ENCODE measurements at places on chromosomes 2 and 18. TPM values are rescaled to one million over a fixed set of nuclear protein-coding genes. Genes with fewer than 3 reads are reported as not detected.

OTOF gene
- not detected for total RNA-seq

SLC8A1 gene
- total RNA-seq, result 1,122 TPM

INO80C gene
- 24.9 TPM for total RNA-seq

- DNase-seq, result no peak
Observed at GRCh38 chr2:71422786-71423185, 30.6 kb upstream of the DYSF start.

GRCh38 chr18:20988726-20989125, 122.9 kb downstream of the ROCK1 start:
- no peak for DNase-seq

DNA sequence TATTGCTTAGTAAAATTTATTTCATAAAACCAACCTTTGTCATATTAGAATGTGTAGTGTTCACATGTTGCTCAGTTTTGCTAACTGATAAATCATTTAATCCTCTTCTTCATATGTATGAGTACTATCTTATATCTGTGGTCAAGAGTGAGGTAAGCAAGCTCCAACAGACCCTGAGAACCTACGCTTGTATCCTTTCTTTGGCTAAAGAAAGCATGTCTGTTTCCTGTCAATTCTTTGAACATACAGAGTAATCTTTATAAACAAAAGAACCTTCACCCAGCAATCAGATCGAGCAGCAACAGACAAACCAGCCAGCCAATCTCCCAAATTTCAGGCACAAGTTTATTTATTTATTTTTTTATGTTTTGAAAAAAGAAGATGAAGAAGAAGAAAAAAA, 6.4 kb downstream of the ADCYAP1 start:
- DNase-seq, result no peak

DNA sequence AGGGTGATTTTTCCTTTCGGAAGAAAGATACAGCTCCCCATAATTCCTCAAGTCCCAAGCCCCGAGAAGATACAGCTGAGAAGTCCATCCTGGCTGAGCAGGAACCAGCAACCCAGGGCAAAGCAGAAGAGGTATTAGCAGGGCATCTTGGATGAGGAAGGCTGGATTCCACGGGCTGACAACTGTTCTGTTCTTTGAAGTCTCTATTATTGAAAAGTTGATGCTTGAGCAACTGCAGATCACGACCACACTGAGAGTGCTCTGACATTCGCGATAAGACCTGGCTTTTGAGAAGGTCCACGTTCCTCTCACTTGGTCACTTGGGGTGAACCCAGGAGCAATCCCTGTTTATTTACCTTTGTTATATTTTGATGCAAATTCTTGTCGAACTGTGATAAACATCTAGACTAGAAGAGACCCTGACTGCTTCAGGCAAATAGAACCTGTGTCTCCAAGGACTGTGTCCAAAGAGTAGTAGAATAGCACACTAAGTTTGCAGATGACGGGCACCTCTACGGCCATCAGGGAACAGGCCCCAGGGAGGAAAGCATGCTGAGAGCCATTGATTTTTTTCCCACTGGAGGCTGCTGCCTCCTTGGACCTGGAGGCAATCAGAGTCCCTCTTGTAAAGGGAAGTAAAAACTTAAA, 133.1 kb downstream of the ARL4C start:
- DNase-seq, result no peak

- DNase-seq, result no peak
Observed at GRCh38 chr2:186125156-186125555, 360.9 kb upstream of the ZC3H15 start.

DNA sequence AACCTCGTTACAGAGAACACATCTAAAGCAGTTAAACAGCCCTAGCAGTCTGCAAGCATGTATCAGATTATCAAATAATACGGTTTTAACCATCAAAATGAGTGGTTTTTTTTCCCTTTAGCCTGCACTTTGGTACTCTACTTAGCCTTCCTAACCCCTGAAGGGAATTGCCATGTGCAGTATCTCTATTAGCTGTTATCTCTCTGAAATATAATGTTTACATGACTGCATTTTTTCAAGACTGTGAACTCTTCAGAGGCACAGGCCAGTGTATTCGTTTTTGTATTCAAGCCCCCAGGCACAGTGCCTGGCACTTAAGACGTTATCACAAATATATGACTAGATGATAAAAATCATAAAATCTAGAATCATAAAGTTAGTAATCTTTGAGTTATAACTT, 509.5 kb downstream of the PARD3B start:
- DNase-seq, result no peak

DNA sequence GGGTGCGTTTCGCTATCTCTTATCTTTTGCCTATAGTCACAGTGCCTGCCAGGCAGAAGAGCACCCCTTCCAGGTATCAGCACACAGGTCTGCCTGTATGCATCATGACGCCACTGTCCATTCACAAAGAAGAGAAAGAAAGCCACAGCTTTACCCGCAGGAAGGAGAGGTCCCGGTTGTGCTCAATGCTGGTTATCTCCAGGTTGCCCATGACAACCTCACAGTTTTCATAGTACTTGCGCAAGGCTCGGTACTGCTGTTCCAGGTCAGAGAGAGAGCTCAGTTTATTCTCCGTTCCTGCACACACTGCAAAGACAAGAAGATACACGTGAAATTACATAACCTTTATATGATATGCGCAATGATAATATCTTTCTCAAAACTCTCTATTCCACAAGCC, 414.0 kb downstream of the ERBB4 start:
- no peak for DNase-seq

- DNase-seq, result no peak
Observed at GRCh38 chr2:123283431-123283830, 741.7 kb upstream of the CNTNAP5 start.

GRCh38 chr18:44795241-44795640, 114.6 kb downstream of the SETBP1 start:
- no peak for DNase-seq

- DNase-seq, result no peak
Observed at GRCh38 chr2:74944987-74945787, 13.3 kb upstream of the POLE4 start.

- no peak for DNase-seq
Observed at GRCh38 chr18:33901894-33902512, 322.7 kb downstream of the NOL4 start.

DNA sequence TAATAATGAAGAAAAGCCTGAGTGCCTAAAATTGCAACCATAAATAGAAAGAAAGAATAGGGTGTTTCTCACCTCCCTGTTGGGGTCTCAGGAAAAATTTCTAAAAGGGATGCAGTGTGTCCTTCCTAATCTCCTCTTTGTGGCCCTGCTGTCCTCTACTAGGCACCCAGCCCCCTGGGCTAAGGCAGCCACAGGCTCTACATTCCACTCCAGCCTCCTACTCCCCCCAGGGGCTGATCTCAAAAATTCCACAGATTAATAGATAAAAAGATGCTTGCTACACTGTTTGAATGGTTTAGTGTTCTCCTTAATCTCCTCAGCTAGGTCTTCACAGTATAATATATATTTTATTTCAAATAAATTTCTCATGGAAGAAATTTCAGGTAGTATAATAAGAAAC, 17.6 kb downstream of the SATB2 start:
- DNase-seq, result no peak

DNA sequence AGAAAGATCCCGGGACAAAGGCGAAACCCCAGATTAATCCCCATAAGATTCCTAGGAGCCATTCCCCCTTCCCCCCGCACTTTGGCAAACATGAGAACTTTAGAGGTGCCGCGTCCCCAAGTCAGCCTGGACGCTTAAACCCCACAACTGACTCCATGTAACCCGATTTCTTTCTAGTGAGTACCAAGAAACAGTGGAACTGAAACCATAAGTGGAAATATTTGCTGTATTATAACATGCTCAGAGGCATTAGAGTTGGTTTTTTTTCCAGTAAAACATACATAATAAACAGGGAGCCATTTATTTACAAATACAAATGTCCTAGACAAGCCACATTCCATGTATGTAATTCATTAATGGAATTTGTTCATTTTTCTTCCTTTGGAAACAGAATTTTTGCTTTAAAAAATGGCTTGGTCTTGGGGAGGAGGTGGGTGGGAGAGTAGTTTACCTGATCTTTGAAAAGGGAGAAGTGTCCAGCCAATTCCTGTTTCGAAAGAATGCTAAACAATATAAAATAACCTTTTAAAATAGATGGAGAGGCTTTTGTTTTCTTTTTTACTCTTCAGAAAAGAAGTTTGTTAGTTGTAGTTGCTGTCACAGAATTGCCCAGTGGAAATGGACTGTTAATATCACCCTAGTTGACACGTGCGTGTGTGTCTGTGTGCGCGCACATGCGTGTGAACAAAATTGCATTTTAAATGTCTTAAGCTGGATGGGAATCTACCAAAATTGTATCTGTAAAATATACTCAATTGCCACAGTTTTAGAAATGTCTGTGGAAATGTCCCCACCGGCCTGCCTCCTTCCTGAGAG, 10.6 kb downstream of the POU3F3 start:
- DNase-seq, result no peak

DNA sequence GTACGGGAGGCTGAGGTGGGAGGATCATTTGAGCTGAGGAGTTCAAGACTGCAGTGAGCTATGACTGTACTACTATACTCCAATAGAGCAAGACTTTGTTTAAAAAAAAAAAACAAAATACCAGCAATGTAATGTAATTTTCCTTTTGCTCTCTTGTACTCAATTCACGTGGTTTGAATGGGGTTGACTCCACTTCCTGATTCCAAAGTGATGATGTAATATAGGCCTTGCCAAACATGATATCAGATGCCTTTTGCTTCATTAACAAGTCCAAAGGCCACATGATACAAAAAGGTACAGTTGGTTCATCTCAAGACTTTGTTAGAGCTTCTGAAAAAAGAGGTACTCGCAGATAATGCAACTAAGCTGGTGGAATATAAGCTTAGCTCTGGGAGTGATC, 321.8 kb downstream of the ZEB2 start:
- no peak for DNase-seq

GRCh38 chr2:175167076-175167791, 769 bp downstream of the ATF2 start:
- DNase-seq, result peak; percentile 45

DNA sequence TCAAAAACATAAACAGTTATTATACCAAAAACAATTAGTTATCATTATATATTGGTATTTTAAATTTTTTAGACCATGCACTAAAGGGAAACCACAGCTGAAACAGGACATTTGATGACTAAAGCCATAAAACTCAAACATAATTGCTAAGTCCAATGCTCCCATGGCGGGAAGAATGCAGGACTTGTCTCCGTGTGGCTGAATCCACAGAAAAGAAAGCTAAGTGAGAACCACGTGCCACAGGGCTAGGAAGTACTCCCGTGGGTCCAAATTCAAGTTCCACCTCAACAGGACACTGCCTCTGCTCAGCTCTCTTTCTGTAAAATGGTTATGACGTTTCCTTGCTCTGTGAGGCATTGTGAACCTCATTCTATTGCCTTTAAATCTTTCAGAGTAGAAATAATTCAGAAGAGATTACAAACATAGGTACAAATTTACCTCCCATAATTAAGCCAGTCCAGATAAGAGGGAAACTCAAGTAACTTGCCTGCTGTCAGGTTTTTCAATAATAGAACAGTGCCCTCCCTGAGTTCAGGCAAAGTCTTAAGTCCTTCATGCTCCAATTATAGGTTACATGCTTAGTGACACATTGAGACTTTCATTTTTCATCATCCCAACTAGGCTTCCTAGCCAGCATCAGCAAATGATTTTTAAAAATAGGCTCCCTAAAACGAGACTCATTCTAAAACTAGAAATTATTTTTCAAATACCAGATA, 36.7 kb downstream of the FTCDNL1 start:
- DNase-seq, result no peak

- DNase-seq, result peak; percentile 79
Observed at GRCh38 chr2:238947920-238948710, 100.2 kb downstream of the TWIST2 start.

DNA sequence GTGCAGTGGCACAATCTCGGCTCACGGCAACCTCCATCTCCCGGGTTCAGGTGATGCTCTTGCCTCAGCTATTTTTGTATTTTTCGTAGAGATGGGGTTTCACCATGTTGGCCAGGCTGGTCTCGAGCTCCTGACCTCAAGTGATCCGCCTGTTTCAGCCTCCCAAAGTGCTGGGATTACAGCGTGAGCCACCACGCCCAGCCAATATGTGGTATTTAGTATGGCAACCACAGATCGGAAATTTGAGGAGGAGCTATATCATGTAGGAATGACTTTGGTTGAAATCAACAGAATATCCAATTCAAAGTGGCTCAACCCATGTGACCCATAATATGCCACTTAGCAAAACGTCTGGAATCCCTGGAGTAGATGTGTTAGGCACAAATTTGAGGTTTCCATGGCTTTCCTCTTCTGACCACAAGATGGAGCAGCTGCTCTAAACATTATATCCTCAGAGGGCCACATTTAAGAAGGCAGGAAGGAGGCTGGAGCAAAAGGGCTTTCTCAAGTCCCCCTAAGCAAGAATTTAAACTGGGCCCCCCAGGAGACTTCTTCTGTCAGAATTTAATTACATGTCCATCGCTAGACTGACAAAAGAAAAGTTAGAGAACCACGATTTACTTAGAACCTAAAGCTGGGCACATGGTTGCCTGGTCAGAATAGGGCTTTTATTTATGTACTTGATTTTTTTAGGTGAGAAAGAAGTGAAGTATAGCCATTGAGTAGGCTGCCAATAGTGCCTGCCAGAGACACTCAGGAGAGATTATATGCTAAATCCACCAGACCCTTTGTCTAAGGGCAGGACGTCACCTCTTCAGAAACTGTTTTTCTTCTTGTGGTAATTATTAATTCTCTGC, 49.6 kb upstream of the ITSN2 start:
- no peak for DNase-seq

GRCh38 chr2:194616334-194616733, 1040.7 kb upstream of the SLC39A10 start:
- no peak for DNase-seq

All from left ventricle myocardium superior (tissue), 1 donor.